NCI-H1694 (cell line): ENCODE measurements at places on chromosomes 2 and 18.
A peak's percentile ranks its signal among the peaks of the same experiment; 100 is the strongest.

- DNase-seq: no peak
Observed at GRCh38 chr2:23488584-23488983, 103.6 kb downstream of the KLHL29 start.

- no peak for DNase-seq
Observed at GRCh38 chr2:49936965-49937364, 782.6 kb upstream of the FSHR start.

DNA sequence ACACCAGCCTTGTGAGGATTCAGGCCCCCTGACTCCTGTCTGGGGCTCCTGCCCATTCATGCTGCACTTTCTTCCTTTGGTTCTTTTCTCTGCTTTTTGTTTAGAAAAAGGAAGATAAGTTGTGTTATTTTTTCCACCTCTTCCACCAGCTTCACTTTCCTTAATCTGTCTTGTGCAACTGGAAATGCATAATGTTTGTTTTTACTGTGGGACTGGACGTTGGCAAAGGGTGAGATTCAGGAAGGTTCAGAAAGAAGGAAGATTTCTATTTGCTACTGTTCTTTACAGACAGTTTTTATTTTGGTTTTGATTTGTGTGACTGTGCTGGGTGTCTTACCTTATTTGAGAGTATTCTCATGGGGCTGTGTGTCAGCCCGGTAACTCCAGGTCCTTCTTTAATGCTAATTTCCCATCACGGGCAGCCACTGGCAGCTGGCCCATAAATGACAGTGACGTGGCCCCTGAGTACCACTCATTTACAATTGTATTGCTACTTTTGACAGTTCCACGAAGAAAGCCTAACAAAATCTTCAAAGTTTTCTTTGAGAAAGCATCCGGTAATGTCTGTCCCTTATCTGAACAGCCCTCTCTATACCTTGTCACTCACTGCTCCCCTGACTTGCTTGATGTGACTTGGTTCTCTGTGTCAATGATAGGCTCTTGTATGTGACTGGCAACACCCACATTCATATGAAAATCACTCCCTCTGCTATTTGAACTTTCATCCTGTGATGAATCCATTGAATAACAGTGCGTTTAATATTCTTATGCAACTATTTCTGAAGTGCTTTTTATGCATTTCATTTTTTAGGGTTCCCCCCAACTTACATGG, 32.7 kb downstream of the RHBDD1 start:
- no peak for DNase-seq

- DNase-seq: no peak
Observed at GRCh38 chr2:85601771-85602475, 575 bp downstream of the TMEM150A start.

GRCh38 chr18:44090453-44090852, 590.2 kb upstream of the SETBP1 start:
- no peak for DNase-seq

- no peak for DNase-seq
Observed at GRCh38 chr2:15738225-15738546, 146.5 kb downstream of the DDX1 start.

- DNase-seq: no peak
Observed at GRCh38 chr2:206160125-206160806, 571 bp downstream of the EEF1B2 start.

DNA sequence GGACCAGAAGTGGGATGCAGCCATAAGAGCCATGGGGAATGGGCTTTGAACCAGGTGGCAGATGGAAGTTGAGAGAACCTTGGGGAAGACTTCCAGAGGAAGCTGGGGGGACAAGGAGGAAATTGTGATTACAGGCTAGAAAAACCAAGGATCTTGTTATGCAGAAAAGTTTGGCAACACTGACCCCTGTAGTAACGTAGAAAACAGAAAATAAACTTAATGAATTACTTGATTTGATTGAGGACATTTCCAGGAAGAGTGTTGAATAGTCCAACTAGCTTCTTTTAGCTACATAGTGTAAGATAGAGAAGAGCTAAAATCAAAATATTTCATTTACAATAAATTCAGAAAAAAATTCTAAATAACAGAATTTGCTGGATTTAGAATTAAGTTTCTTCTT, 91.9 kb upstream of the GPC1 start:
- no peak for DNase-seq

GRCh38 chr2:209591021-209591420, 167.2 kb downstream of the MAP2 start:
- no peak for DNase-seq

- no peak for DNase-seq
Observed at GRCh38 chr2:167135706-167136105, 247.4 kb downstream of the XIRP2 start.

- peak; percentile 87 for DNase-seq
Observed at GRCh38 chr2:169933124-169933711, 106.0 kb downstream of the UBR3 start.

- no peak for DNase-seq
Observed at GRCh38 chr2:105744091-105744908, 412 bp upstream of the NCK2 start.

DNA sequence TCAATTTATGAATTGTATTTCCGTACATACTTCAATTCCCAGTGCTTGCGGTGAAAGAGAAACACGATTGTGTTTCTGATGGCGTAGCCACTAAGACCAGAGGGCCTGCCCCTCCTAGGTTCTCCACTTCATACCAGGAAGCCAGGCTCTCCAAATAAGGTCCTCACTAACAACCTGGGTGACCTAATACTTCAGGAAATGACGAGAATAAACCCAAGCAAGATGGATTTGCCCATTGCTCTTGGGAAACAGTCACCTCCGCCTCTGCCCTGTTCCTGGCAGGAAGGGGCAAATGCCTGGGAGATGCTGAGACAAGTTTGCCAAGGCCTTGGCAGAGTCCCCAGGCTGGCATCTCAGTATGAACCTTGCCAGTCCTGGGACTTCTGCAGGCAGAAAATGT, 41.8 kb downstream of the TTC32 start:
- DNase-seq: no peak
